ENCODE measurements at places on chromosomes 4 and X.

DNA sequence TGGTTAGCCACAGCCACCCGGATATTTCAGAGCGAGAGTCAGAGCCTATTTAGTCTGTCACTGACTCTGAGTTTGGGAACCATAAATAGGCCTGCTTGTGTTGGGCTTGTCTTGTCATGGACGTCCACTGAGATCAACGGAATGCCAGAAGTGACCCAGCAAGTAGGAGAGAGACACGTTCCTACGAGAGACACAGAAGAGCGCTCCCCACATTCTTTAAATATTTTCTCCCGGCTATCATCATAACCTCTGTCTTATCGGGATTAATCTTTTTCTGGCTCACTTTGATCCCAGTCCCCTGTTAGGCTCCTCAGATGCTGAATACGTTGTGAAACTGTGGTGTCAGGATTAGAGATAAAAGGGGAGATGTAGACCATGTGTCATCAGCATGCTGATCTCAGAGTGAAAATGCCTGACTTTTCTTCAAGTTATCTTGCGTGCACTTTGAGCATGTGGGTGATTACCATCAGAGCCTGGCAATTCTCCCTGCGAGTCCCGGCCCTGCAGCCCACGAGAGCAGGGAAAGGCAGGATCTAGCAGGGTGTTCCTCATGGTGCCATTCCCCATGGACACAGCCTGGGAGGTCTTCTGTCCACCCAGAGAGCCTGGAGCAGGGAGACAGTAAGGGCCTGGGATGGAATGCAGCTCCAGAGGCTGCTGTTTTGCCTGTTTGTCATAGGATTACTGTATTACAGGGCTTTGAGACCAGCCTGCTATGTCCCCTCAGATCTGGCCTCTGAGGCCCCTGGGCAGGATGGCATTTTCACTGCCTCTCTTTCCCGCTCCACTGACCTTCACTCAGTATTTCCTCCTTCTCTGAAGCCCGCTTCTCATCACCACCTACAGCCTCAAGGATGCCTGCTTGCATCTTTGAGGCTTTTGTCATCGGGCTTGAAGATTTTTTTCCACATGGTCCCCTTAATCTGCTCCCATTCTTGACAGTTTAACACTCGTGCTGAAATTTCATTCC lies 2.8 kb upstream of the TENM3 start:
- DNase-seq = no peak

DNA sequence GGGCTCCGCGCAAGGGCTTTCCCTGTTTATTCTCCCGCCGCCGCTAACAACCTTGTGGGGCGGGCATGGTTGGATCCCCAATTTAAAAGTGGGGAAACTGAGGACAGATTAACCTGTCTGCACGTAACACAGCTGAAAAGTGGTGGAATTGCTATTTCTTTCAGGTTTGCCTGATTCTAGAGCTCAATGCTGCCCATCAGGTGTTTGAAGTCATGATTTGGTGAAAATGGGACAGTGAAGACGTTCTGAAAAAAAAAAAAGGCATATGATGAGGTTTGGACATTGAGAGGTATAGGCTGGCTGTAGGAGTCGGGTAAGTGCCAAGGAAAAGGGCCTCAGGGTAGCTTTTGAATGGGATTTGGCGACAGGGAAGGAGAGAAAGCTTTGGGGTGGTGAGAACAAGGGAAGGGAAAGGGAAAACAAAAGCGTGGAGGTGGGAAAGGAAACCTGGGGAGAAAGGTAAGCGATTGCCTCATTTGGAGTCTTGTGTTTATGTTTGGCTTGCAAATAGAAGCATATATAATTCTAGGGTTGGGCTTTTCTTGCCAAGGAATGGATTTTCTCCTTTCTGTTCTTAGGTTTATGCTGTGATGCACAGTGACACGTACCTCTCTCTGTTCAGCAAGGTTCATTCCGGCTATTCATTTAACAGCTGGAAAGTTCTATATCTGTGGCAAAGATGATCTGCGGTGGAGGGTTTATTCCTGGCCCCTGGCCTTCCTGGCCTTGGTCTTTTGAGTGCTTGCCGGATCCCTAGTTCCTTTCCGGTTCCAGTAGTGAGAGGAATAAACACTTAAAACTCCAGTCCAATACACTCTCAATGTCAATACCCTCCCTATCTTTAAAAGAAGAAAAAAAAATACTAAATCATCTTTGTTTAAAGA lies 2.4 kb upstream of the STIM2 start:
- DNase-seq = no peak

- no peak for DNase-seq
These were observed 26.7 kb upstream of the C1QTNF7 start for GRCh38 chr4:15400981-15401671.

DNA sequence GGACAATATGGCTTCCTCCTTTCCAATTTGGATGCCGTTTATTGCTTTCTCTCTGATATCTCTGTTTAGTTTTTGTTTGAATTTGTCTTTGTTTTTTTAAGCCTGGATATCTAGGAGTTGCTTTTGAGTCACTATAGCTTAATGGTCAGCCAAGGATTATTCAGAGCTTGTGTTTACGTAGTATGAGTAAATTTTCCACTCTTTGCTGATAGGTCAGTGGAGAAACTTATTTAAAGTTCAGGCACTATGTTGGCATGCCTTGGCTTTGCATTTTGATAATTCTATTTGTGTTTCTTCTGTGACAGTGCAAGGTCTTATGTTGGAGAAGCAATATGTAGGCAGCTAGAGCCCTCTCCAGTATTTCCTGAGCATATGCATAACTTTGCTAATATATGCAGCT lies 315.2 kb downstream of the GRID2 start:
- DNase-seq = no peak

DNA sequence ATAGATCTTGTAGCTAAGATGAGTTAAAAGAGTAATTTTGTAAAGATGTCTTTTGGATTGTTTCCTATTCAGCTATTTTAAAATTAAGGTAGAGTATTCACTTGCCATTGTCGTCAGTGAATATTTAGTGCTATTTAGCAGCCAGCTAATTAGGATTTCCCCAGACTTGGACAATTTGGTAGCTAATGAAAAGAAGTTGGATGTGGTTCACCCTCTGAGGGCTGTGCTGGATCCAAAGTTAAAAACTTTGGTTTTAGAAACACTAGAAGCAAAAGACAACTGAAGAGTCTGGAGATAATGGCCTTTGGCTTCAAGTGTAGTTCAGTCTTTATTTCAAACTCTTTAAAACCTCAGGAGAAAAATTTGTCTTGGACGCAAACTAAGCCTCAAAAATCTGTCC lies 41.3 kb downstream of the ATG4A start:
- no peak for DNase-seq

DNA sequence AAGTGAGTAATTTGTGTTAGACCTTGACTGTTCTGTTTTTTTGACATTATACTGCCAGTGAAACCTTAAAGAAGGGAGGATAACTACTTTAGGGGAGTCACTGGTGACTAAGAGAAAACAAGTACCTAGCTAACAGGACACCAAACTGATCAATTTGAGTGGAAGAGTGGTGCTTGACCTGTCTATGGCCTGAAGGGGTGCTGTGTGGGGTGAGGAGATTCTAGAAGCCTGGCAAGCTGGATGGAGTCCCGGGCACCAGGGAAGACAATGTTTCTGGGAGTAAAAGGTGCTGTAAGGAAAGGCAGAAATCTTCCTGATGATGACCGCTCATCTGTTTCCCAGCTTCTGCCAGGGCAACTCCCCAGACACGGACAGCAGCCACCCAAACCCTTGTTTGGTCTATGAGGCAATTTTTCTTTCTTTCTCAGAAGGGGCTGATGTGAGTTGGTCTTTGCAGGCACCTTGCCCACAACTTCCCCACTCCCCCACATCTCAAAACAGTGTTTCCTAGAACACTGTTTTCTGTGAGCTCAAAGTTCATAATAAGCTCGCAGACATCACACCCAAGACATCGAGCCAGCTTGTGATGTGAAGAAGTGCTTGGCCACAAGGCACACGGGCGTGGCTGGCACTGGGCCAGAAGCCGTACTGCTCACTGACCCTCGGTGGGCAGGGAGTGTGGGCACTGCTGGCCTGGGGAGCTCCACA lies 4.6 kb downstream of the TXK start:
- DNase-seq = peak; percentile 47

DNA sequence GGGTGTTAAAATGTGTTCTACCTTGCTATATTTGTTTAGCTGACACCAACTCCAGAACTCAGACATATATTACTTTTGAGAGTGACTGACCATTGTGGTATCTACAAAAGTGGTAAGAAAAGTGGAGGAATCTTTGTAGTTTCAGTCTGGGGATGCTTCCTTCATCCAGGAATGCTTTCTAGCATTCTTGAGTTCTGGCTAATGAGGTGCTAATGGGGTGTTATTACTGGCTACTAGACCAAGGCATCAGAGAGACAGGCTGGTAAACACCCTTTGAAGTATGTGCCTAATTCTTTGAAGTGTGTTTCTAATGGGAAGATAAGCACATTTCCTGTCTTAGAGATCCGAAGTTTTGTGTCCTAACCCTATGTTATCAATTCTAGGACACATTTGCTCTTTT lies 310.4 kb downstream of the SPRY1 start:
- DNase-seq = no peak

GRCh38 chrX:108199691-108200090 lies 108.1 kb downstream of the ATG4A start:
- DNase-seq = no peak

- DNase-seq = no peak
These were observed 600 bp downstream of the RADX start for GRCh38 chrX:106612393-106612763.

DNA sequence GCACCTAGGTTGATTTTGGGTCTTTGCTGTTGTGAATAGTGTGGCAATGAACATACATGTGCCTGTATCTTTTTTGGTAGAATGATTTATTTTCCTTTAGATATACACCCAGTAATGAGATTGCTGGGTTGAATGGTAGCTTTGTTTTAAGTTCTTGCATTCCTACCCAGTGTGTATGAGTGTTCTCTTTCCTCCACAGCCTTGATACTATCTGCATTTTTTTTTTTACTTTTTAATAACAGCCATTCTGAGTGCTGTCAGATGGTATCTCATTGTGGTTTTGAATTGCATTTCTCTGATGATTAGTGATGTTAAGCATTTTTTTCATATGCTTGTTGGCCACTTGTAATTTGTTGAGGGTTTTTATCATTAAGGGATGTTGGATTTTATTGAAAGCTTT lies 351.8 kb upstream of the GNPDA2 start:
- DNase-seq = no peak

GRCh38 chrX:131046596-131046995 lies 11.6 kb upstream of the ARHGAP36 start:
- no peak for DNase-seq

GRCh38 chr4:82644734-82645126 lies 82.9 kb upstream of the TMEM150C start:
- DNase-seq = no peak

DNA sequence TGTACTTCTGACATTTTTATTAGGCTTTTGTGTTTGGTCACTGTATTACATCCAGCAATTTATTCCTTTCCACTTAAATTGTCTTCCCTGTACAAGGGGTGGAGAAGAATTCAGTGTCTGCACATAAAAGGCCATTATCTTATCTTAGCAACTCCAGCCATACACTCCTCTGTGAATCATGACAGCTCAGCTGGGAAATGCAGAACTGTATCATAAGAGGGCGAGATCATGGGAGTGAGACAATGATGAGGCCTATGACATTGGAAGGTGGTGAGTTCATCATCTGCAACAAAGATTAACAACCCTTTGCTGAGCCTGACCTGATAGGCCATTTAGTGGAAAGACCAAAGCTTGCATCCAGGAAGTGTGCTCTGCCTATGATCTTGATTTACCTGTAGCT lies 33.3 kb downstream of the SLIT2 start:
- DNase-seq = no peak

- peak; percentile 77 for DNase-seq
These were observed 13.0 kb upstream of the HELT start for GRCh38 chr4:185005219-185005819.

DNA sequence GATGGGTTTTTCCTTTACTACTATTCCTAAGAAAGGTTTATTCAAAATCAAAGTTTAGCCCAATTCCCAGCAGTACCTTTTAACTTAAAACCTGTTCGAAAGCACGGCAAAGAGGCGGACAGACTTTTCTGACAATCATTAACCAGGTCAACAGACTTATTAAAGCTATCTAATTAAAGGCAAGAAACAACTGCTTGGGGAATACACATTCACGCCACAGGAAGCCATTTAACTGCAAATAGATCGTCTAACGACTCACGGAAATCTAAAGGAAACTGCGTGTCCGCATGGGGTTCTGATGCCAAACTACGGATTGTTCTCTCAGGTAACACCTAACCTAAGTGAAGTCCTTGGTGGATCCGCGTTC lies 663 bp upstream of the USP53 start:
- DNase-seq = no peak

DNA sequence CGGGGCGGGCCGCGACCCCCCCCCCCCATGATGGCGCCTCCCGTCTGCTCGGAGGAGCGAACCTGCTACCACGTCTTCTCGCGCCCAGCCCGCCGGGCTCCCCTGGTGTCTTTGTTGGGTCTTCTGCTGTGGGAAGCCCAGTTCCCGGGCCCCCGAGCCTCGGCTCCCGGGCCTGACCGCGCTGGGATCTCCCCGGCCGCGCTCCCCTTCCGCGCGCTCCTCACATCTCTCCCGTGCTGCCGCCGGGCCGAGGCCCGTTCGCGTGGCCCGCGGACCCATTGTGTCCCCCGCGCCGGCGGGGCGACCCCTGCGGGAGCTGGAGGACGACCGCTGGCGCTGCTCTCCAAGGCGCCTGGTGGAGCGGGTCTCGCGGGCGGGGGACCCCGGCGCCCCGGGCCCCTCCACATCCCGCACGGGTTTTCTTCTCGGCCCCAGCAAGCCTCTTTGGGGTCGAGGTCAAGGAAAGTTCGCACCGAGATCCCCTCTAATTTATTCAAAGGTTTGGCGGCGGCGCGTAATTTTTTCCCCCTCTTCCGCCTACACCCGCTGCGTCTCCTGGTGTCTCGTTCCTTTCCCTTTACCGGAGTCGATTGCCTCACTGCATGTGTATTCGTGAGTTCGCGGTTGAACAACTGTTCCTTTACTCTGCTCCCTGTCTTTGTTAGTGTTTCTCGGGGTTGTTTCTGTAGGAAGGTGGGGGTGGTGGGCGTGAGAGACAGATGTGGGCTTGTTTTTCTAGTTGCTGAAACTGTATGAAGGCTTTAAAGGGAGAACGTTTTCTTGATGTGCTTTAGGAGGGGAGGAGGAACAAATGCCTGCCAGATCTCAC lies 770 bp downstream of the SMAD1 start:
- DNase-seq = peak; percentile 31

GRCh38 chr4:112648263-112649054 lies 11.5 kb downstream of the LARP7 start:
- DNase-seq = no peak

DNA sequence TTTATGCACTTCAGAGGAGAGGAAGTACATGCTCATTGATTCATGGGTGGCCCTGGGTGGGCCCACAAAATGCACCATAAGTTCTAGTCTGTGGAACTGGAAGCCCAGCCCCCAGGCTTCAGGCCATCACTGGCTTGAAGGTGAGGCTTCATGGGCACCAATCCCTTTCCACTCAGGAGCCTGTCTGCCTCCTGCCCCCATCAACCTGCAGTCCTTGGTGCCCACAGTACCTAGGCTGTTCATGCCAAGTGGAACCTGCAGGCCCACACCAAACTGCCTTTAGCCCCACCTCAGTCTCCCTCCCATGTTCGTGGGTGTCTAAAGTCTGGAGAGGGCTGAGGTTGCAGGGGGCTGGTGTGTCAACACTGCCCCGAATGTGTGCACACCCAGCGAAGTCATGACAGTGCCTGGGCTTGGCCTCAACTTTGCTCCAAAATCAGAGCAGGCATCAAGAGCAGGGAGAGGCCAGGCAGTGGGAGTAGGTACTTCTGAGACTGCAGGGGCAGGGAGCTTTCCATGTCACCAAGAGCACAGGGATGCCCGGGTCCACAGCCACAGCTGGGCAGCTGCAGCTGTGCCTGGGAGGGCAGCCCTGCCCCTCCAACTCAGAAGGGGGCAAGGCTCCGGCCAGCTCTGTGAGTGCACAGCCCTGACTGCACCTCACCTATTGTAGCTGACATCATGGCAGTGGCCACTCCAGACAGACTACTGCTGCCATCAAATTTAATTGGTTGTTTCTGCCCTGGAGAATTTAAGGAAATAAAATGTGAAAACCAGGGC lies 1250.4 kb upstream of the IGFBP7 start:
- DNase-seq = no peak
